Naive thymus-derived CD8-positive, alpha-beta T cell (primary cell): ENCODE measurements at places on chromosomes 11 and 22.

DNA sequence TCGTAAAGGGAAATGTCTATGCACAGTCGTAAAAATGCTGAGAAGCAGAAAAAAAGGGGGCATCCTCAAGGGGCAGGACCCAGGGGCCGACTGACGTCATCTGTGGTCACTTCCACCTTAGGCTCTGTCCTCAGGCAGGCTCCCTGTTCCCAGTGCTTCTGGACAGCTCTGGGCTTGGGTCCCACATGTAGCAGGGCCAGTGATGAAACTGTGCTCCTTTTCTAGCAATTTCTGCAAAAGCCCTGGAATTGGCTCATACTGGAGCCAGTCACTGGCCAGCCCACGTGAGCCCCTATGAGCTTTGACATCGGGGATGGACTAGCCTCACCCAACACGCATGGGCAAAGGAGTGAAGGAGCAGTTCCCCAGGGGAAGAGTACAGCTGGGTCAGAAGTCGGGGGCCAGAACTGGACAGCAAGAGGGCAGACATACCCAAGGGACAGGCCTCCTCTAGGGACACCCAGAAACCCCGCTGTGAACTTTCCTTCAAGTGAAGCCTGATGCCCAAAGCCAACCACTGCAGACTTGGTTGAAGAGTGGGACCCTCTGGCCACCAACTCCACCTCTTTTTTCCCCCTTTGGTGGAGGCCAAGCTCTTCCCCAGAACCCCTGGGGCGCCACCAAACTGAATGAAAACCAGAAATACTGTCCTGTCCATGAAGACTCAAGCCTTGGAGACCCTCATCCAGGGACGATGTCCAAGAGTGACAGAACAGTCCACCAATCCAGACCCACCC, 1349.0 kb downstream of the BRD1 start:
- no peak overlapping the region for H3K4me3 ChIP-seq
- H3K4me1 ChIP-seq: no peaks in the 10 kb centered on the region
- H3K27ac ChIP-seq: no peak overlapping the region
- H3K27me3 ChIP-seq: no peaks in the 10 kb centered on the region
- no peaks in the 10 kb centered on the region for H3K36me3 ChIP-seq
- DNase-seq: no peak

DNA sequence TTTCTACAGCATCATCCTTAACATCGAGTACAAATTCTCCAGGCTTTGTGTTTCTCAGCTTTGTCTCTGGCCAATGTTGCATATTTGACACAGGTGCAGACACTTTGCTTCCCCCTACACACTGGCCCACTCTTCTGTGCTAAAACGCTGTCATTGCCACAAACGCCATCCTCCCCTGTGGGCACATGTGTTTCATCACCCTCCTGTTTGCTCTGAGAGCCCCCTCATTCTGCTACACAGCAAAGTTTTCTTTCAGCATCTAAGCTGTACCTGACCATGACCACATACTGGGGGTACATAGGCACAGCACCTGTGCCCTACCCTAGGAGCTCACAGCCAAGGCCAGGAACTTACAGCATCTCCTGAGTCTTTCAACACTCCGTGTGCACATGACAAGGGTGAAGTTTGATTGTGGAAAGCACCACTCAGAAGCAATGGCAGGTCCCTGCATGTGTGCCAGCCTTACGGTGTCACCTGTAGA, 7.9 kb upstream of the IGLL5 start:
- no peak overlapping the region for H3K27ac ChIP-seq
- H3K4me3 ChIP-seq: no peak overlapping the region
- H3K27me3 ChIP-seq: no peaks in the 10 kb centered on the region
- peaks cover under 1% of the 10 kb centered on the region for H3K36me3 ChIP-seq
- DNase-seq: no peak

- H3K27me3 ChIP-seq: no peaks in the 10 kb centered on the region
- H3K4me1 ChIP-seq: peaks cover 1% of the 10 kb centered on the region
- H3K27ac ChIP-seq: no peak overlapping the region
- no peaks in the 10 kb centered on the region for H3K36me3 ChIP-seq
- DNase-seq: no peak
- no peak overlapping the region for H3K4me3 ChIP-seq
These were observed 115.5 kb upstream of the DDI1 start for GRCh38 chr11:103920933-103921332.

DNA sequence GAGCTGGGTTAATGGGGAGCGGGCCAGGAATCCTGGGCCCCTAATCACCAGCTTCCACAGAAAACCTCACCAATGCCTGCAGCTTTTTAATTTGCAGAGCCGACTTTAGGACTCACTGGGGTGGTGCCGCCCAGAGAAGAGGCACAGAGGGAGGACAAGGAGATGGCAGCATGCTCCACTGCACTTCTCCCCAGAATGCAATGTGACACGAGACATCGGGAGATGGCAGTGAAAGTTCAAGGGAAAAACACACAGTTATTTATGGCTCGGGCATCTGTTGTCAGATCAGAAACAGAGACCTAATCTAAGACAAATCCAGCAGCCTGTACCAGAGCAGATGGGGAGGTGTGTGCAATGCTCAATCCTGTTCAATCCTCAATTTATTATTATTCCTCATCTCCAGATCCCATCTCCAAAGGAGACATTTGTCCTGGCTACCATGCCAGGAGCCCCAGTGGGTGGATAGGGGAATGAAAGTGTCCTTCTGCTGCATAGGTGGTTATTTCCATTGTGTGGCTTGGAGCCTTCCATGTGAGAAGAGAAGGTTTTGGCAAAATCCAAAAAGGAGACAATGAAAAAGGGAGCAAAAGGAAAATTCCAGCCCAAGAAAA, 250.0 kb downstream of the NXPE2 start:
- no peak overlapping the region for H3K4me3 ChIP-seq
- H3K36me3 ChIP-seq: no peaks in the 10 kb centered on the region
- no peaks in the 10 kb centered on the region for H3K4me1 ChIP-seq
- no peak for DNase-seq

GRCh38 chr11:74033046-74033445, 24.2 kb upstream of the UCP3 start:
- H3K27ac ChIP-seq: peak overlapping the region; percentile 1
- H3K27me3 ChIP-seq: no peaks in the 10 kb centered on the region
- H3K4me1 ChIP-seq: peaks cover 13% of the 10 kb centered on the region
- peaks cover 74% of the 10 kb centered on the region for H3K36me3 ChIP-seq

- H3K36me3 ChIP-seq: no peaks in the 10 kb centered on the region
- H3K27ac ChIP-seq: no peak overlapping the region
- no peak overlapping the region for H3K4me3 ChIP-seq
These were observed 12.7 kb upstream of the TMEM218 start for GRCh38 chr11:125123947-125124617.

- H3K4me1 ChIP-seq: peaks cover 7% of the 10 kb centered on the region
- no peak overlapping the region for H3K4me3 ChIP-seq
- no peak overlapping the region for H3K27ac ChIP-seq
- H3K36me3 ChIP-seq: peaks cover 6% of the 10 kb centered on the region
These were observed 122.3 kb downstream of the BRD1 start for GRCh38 chr22:49705216-49705971.

GRCh38 chr22:32874976-32875375, 73.5 kb downstream of the TIMP3 start:
- no peak for DNase-seq
- H3K36me3 ChIP-seq: no peaks in the 10 kb centered on the region
- peaks cover 7% of the 10 kb centered on the region for H3K27me3 ChIP-seq
- H3K27ac ChIP-seq: no peak overlapping the region
- no peaks in the 10 kb centered on the region for H3K4me1 ChIP-seq

DNA sequence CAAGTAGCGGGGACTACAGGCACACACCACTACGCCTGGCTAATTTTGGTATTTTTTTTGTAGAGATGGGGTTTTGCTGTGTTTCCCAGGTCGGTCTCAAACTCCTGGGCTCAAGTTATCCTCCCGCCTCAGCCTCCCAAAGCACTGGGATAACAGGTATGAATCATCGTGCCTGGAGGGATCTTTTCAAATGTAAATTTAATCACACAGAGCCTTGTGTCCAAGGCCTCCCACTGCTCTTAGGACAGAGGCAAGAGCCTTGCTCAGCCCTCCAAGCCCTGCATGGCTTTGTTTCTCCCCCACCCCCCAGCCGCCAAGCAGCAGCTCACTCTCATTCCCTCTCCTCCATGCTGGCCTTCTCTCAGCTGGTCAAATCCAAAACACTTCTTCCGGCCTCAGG, 75.3 kb upstream of the CREB3L1 start:
- no peaks in the 10 kb centered on the region for H3K4me1 ChIP-seq
- no peak overlapping the region for H3K4me3 ChIP-seq
- no peak overlapping the region for H3K27ac ChIP-seq
- H3K36me3 ChIP-seq: no peaks in the 10 kb centered on the region
- H3K27me3 ChIP-seq: peaks cover 24% of the 10 kb centered on the region

- H3K4me1 ChIP-seq: peaks cover 36% of the 10 kb centered on the region
- DNase-seq: no peak
- no peaks in the 10 kb centered on the region for H3K27me3 ChIP-seq
- H3K4me3 ChIP-seq: no peak overlapping the region
- H3K36me3 ChIP-seq: no peaks in the 10 kb centered on the region
These were observed 543 bp upstream of the AP2A2 start for GRCh38 chr11:925158-925495.

GRCh38 chr11:44979543-44980399, 29.1 kb upstream of the TP53I11 start:
- peaks cover 3% of the 10 kb centered on the region for H3K27me3 ChIP-seq
- H3K4me1 ChIP-seq: peaks cover 12% of the 10 kb centered on the region
- no peak overlapping the region for H3K27ac ChIP-seq
- H3K36me3 ChIP-seq: no peaks in the 10 kb centered on the region
- no peak overlapping the region for H3K4me3 ChIP-seq

DNA sequence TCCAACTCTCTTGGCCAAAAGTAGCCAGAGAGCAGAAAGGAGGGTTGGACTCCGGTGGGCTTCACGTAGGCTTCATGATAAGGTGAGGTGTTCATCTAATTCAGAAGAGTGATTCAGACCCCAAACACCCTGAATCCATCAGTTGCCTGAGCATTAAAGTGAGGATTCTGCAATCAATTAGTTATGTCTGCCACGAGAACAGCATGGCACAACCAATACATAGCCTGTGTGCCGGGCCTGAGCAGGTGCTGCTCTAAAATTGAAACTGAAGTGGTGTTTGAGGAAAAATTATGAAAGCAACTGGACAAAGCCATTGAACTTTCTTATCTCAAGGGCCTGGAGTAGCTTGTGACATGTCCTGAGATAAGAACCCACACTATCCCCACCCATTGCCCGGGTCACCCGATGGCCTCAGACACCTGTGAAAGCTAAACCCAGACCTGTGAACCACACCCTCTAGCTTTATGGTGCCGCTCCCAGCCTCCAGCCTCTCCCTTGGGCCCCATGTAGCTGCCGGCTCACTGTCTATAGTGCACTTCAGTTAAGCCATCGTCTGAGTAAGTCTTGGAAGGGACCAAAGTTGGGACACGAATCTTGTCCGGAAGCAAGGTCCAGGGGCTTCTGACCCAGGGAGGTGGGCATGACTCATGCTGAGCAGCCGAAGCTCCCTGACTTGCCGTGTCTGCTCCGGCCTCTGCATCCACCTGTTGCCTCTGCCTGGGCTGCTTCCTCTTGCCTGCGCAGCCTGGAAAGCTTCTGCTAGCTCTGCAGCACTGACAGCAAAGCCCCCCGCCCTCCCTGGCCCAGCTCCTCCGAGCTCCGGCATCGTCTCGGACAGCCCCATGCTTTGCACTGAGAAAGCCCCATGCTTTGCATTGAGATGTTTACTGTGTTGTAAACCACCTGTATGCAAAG, 5.7 kb upstream of the MYEOV start:
- peaks cover 17% of the 10 kb centered on the region for H3K27me3 ChIP-seq
- no peak overlapping the region for H3K27ac ChIP-seq
- no peak for DNase-seq
- H3K36me3 ChIP-seq: no peaks in the 10 kb centered on the region
- no peaks in the 10 kb centered on the region for H3K4me1 ChIP-seq

- DNase-seq: no peak
- H3K27ac ChIP-seq: peak overlapping the region; percentile 44
- peaks cover 82% of the 10 kb centered on the region for H3K36me3 ChIP-seq
These were observed 37.7 kb downstream of the SGSM3 start for GRCh38 chr22:40407831-40408717.

GRCh38 chr11:2794968-2795322, 90.6 kb downstream of the CDKN1C start:
- H3K4me1 ChIP-seq: peaks cover 10% of the 10 kb centered on the region
- H3K27me3 ChIP-seq: no peaks in the 10 kb centered on the region
- DNase-seq: no peak
- no peak overlapping the region for H3K27ac ChIP-seq
- H3K36me3 ChIP-seq: peaks cover 4% of the 10 kb centered on the region
- no peak overlapping the region for H3K4me3 ChIP-seq

- H3K36me3 ChIP-seq: no peaks in the 10 kb centered on the region
- no peak for DNase-seq
- H3K4me3 ChIP-seq: no peak overlapping the region
- no peak overlapping the region for H3K27ac ChIP-seq
- H3K27me3 ChIP-seq: no peaks in the 10 kb centered on the region
These were observed 25.7 kb upstream of the PICK1 start for GRCh38 chr22:38031491-38031890.

DNA sequence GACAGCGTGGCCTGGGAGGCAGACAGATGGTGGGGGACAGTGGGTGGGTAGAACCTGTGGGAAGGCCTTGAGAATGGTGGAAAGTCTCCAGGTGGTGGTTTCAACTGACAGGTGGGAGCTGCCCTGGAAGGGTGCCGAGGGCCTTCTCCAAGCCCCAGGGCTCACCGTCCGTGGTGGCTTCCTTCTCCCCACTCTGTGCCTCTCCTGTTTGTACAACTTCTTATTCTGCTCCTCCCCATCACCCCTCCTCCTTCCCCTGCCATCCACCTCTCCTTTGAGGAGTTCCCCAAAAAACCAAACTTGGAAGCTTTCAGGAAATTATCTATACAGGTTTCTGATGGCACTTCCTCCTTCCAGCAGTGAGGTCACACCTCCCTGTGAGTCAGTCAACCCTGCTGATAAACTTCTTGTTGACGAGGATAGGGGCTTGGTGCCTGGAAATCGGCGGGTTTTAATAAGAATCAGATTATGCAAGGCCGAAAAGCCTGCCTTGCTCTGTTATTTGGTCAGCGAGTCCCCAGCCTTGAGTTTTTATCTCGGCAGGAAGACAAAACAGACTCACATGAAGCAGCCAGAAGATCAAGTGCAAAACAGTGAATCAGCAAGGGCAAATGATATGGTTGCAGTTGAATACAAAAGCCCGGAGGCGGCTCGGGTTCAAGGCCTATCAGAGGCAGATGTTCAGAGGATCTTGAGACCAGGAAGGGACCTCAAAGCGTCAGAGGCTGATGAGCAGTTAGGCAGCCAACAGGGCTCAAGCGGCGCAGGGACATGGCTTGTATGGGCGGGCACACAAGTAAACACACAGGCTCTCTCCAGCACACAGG, 9.5 kb upstream of the ST3GAL4 start:
- no peaks in the 10 kb centered on the region for H3K36me3 ChIP-seq
- no peaks in the 10 kb centered on the region for H3K27me3 ChIP-seq
- no peak for DNase-seq
- H3K4me3 ChIP-seq: no peak overlapping the region
- H3K4me1 ChIP-seq: peaks cover 5% of the 10 kb centered on the region

DNA sequence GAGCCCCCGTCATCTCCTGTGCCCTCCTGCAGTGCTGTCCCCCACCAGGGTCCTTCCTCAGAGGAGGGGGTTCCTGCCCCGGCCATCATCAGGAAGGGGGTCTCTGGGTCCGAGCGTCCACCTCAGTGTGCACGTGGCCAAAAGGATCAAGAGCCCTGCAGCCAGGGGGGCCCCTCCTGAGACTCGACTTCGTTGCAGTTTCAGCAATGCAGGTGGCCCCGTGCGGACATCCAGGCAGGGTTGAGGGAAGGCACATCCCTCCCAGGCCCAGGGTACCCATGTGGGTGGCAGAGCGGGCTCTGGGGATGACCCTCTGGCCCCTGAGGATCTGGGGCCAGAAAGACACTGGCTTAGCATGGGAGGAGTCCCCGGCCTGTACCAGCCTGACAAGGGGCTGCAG, 41.3 kb downstream of the LRP5 start:
- no peak for DNase-seq
- no peaks in the 10 kb centered on the region for H3K36me3 ChIP-seq
- no peaks in the 10 kb centered on the region for H3K4me1 ChIP-seq
- no peak overlapping the region for H3K27ac ChIP-seq
- H3K4me3 ChIP-seq: no peak overlapping the region
